T-helper 2 cell treated with Interferon-gamma antibody and Interleukin-4, amounts not matched to agents 5 μg/mL and 100 μg/mL, for 36 hours (primary cell): ENCODE measurements at places on chromosomes 5 and 9.
A peak's percentile ranks its signal among the peaks of the same experiment; 100 is the strongest.

DNA sequence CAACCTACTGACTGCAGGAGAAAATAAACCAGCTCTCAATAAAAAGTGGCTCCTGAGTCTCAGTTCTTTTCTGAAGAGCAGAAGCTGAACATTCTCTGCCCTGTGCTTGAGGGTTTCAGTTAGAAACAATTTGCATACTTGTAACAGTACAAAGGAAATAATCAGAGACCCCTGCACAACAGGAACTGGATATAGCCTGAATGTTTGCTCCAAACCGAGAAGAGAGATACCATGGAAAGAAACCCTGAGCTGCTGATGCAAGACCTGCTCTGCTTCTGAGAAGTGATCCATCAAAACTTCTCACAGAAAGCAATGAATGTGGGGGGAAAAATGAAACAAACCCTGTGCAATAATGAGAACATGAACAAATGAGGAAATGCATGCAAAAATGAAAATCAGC lies 592.9 kb downstream of the SEMA5A start:
- no peak overlapping the region for H3K4me3 ChIP-seq
- H3K4me1 ChIP-seq = no peaks in the 10 kb centered on the region
- no peak for DNase-seq

- no peaks in the 10 kb centered on the region for H3K36me3 ChIP-seq
- no peak for DNase-seq
- H3K27ac ChIP-seq = no peak overlapping the region
- no peaks in the 10 kb centered on the region for H3K4me1 ChIP-seq
- H3K27me3 ChIP-seq = no peaks in the 10 kb centered on the region
These were observed 265.7 kb upstream of the KLF4 start for GRCh38 chr9:107755246-107755645.

DNA sequence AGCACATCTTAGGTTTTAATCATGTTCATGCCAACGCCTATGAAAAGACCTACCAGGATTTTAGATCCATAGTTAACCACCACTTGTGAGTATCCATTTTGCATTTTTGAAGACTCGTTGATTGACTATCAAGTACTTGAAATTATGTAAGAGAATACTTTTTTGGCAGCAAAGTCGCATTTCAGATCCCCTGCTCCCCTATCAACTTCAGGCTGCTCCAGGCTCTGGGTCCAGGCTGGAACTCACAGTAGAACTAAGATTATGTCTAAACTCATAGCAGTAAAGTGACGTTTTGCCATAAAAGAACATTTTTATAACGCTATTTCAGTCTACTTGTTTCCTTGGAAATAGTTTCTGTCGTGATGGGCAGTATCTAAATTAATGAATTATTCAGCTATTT lies 267.7 kb downstream of the FANCC start:
- H3K36me3 ChIP-seq = no peaks in the 10 kb centered on the region
- H3K4me1 ChIP-seq = peaks cover 11% of the 10 kb centered on the region
- peaks cover 44% of the 10 kb centered on the region for H3K27me3 ChIP-seq
- H3K4me3 ChIP-seq = no peak overlapping the region
- no peak overlapping the region for H3K27ac ChIP-seq
- no peak for DNase-seq

DNA sequence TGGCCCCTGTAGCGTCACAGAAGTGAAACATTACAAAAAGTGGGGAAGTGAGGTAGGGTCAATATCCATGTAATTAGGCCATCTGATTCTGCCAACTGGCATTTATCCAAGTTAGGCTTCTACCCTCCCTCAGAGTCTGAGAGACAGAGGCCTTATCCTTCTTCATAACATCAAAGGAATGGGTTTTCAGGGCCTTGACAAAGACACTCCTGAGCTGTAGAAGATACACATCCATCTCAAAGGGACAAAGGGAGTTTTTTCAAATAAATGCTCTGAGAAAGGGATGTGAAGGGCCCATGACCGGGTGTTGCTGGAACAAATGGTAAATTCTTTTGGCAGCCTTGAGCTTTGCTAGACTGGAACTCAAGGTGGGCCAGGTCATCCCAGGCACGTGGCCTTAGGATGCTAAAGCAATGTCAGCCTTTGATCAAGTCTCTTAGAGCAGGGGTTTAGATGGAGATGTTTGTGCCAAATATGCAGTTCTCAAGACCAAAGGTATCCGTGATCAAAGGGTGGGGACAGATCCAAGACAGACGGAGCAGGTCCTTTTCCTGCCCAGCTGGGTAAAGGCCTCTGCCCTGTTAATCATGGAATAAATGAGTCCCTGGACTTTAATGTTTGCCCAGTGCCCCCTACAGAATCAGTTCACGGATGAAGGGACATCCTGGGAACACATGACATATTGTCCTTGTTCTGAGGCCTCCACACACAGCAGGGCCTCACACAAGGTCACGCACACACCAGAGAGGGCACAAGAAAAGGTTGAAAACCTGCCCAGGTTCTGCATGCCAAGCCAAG lies 10.0 kb upstream of the FAM169A start:
- H3K27ac ChIP-seq = no peak overlapping the region
- no peaks in the 10 kb centered on the region for H3K36me3 ChIP-seq
- no peak for DNase-seq
- H3K27me3 ChIP-seq = peaks cover 6% of the 10 kb centered on the region

GRCh38 chr5:134249469-134250379 lies 23.9 kb upstream of the PPP2CA start:
- no peak for DNase-seq
- no peak overlapping the region for H3K4me3 ChIP-seq
- peaks cover 12% of the 10 kb centered on the region for H3K27me3 ChIP-seq
- no peaks in the 10 kb centered on the region for H3K4me1 ChIP-seq
- H3K27ac ChIP-seq = no peak overlapping the region
- H3K36me3 ChIP-seq = no peaks in the 10 kb centered on the region

DNA sequence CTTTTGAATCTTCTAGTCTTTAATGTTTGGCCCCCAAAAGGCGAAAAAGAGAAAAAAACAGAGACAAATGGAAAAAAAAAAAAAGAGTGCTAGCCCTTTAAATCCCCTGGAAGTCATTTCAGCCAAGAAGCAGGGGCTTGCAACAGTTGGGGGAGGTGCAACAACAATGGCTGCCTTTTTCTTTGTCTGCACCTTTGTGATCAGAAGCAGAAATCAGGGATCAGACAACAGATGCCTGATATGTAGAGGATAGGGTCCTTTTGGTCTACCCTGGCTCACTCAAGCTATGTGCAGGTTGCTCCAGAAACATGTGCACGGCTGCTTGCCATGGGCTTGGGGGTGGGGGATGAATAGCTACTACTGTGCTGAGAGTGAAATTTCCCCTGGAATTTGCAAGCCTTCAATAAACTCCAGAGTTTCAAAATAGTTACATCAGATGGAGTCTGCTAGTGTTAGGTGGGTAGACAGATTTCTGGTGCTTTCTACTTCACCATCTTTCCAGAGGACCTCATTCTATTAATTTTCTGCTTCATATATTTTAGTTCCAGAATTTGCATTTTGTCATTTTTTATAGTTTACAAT lies 150.9 kb downstream of the FGF18 start:
- H3K4me3 ChIP-seq = no peak overlapping the region
- H3K27ac ChIP-seq = no peak overlapping the region
- no peak for DNase-seq
- H3K36me3 ChIP-seq = no peaks in the 10 kb centered on the region
- H3K27me3 ChIP-seq = no peaks in the 10 kb centered on the region

DNA sequence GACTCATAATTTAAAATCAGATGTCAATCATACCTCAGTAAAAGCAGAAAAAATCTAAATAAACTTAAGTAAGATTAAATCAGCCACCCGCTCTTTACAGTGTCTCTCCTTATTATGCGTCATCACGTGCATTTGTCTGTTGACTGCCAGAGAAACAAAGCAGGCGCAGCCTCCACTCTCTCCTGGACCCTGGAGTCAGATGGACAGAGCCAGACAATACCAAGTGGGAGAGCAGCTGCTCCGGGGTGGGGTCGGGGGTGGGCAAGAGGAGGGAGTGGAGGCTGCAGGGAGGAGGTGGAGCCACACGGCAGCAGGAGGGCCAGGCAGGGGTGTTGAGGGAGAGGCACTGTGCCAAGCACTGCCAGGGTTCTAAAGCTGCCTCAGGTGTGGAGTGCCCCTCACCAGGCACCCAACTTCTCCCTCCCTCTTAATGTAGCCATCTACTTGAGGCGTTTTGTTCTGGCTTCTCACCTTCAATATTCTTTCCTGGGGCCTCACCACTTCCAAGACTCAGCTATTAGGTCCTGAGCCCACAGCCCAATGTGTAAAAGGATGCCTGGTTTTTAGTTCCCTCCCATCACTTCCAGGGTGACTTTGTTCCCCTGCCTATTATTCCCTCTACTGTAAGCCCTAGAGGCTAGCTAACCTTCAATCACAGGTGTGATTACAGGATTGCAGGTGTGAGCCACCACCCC lies 96.3 kb downstream of the GLDC start:
- no peaks in the 10 kb centered on the region for H3K4me1 ChIP-seq
- H3K27ac ChIP-seq = no peak overlapping the region
- no peak for DNase-seq
- H3K4me3 ChIP-seq = no peak overlapping the region
- H3K27me3 ChIP-seq = no peaks in the 10 kb centered on the region

GRCh38 chr9:126860077-126860756 lies at the start of gene ZBTB34:
ZBTB34 (plus strand) TSS chr9:126860639; CDS start chr9:126879400, 18,761 bp downstream.
- peaks cover 6% of the 10 kb centered on the region for H3K36me3 ChIP-seq
- peaks cover 22% of the 10 kb centered on the region for H3K4me1 ChIP-seq
- H3K27ac ChIP-seq = peak within 1 kb of the TSS; percentile 87
- H3K4me3 ChIP-seq = peak within 1 kb of the TSS; percentile 92

GRCh38 chr5:6472792-6473191 lies 24.1 kb downstream of the UBE2QL1 start:
- H3K4me1 ChIP-seq = no peaks in the 10 kb centered on the region
- no peaks in the 10 kb centered on the region for H3K36me3 ChIP-seq
- DNase-seq = no peak
- peaks cover 15% of the 10 kb centered on the region for H3K27me3 ChIP-seq

- H3K4me1 ChIP-seq = peaks cover 24% of the 10 kb centered on the region
- no peaks in the 10 kb centered on the region for H3K36me3 ChIP-seq
- H3K27me3 ChIP-seq = no peaks in the 10 kb centered on the region
- no peak for DNase-seq
- H3K4me3 ChIP-seq = no peak overlapping the region
- H3K27ac ChIP-seq = no peak overlapping the region
These were observed 51.9 kb downstream of the NEURL1B start for GRCh38 chr5:172692981-172693380.

DNA sequence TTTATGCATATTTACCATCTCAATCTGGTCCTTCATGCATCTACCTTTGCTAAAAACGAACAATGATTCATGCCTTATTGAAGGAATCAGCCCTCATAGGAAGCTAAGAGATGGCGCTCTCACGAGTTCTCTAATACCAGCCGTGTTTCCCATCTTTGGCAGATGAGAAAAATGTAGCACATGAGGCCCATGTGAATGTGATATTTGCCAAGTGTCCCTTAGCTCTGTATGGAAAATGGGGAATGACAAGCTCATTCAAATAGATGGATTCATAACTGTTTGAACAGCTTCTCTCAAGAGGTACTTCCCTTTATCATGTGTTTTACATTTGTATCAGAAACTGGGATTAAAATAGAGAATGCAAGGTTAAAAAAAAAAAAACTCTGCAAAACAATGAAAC lies 66.1 kb downstream of the TTC39B start:
- no peaks in the 10 kb centered on the region for H3K27me3 ChIP-seq
- DNase-seq = no peak
- no peak overlapping the region for H3K4me3 ChIP-seq
- H3K27ac ChIP-seq = no peak overlapping the region
- peaks cover 49% of the 10 kb centered on the region for H3K36me3 ChIP-seq

- DNase-seq = no peak
- no peak overlapping the region for H3K4me3 ChIP-seq
- peaks cover 5% of the 10 kb centered on the region for H3K27me3 ChIP-seq
- H3K36me3 ChIP-seq = no peaks in the 10 kb centered on the region
- no peaks in the 10 kb centered on the region for H3K4me1 ChIP-seq
These were observed 148.6 kb upstream of the PITX1 start for GRCh38 chr5:135182675-135183074.

GRCh38 chr5:150073677-150074076 lies 12.7 kb downstream of the CSF1R start:
- no peak overlapping the region for H3K4me3 ChIP-seq
- no peaks in the 10 kb centered on the region for H3K36me3 ChIP-seq
- no peak overlapping the region for H3K27ac ChIP-seq
- no peak for DNase-seq
- no peaks in the 10 kb centered on the region for H3K27me3 ChIP-seq

- no peaks in the 10 kb centered on the region for H3K36me3 ChIP-seq
- H3K27me3 ChIP-seq = no peaks in the 10 kb centered on the region
- no peak for DNase-seq
- no peak overlapping the region for H3K27ac ChIP-seq
- H3K4me1 ChIP-seq = no peaks in the 10 kb centered on the region
These were observed 73.7 kb upstream of the PJA2 start for GRCh38 chr5:109483395-109483971.

DNA sequence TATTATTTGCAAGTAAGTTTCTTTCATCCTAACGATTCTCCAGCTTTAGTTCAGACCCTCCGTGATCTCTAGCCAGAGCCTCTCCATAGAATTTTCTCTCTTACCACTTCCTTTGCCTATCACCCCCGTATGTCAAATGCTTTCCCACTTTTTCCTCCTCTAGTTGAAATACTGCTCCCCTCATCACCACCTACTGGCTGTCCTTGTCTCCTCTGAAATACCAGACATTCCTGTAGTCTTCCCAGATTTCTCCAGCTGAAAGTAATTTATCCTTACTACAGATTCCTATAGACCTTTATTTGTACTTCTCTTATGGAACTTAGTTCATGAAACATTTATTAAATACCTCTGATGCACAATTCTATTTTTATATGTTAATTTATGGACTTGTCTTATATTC lies 36.0 kb upstream of the GLIPR2 start:
- no peak overlapping the region for H3K4me3 ChIP-seq
- no peak overlapping the region for H3K27ac ChIP-seq
- H3K4me1 ChIP-seq = peaks cover 8% of the 10 kb centered on the region
- no peaks in the 10 kb centered on the region for H3K36me3 ChIP-seq

- no peak for DNase-seq
- no peak overlapping the region for H3K27ac ChIP-seq
- no peaks in the 10 kb centered on the region for H3K36me3 ChIP-seq
- no peak overlapping the region for H3K4me3 ChIP-seq
- no peaks in the 10 kb centered on the region for H3K4me1 ChIP-seq
These were observed 129.4 kb downstream of the FBN2 start for GRCh38 chr5:128408622-128409021.
